WERI-Rb-1 (cell line): ENCODE measurements at places on chromosomes 3 and 15.
A peak's percentile ranks its signal among the peaks of the same experiment; 100 is the strongest.

DNA sequence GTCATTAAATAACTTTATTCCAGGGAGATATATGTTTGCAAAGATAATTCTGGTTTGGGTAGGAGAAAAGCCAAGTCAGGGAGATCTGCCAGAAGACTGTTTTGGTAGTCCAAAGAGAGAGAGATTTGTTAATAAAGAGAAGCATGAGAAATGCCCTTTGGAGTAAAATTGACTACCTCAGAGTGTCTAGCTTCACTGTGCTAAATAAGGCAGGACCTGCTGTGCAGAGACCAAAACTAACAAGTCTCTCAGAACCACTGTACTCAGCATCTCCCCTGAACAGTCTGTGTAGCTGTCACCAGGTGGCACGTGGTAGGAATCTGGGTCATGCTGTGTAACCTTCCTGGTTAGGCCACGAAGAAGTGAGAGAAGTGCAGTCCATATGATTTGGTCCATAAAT is 31.6 kb upstream of the SLC35G2 start:
- peak; percentile 14 for DNase-seq

DNA sequence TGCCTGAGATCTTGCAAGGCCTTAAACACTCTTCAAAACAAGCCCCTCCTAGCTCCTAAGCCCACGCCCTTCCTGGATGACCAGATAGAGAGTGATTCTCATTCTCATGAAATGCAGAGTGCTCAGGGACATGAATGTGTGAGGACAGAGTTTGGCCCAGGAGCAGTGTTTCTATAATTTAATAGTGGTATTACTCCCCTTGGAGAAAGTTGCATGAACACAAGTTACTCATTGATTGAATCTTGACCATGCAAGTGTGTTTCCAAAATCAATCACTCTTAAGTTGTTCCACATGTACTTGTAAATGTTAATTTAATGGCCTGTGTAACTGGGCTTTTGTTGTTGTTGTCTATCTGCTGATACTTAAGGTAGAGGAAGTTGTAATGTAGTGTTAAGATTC is 181.6 kb downstream of the ADAMTSL3 start:
- DNase-seq, result no peak

- DNase-seq, result no peak
Measured at GRCh38 chr15:50452927-50453326, 28.7 kb downstream of the USP8 start.

GRCh38 chr3:61853912-61854311 is 292.5 kb downstream of the PTPRG start:
- DNase-seq, result no peak

- peak; percentile 63 for DNase-seq
Measured at GRCh38 chr3:13280811-13281506, 139.2 kb downstream of the NUP210 start.
